ENCODE measurements at places on chromosomes 2 and 18.

- no peak for DNase-seq
Measured at GRCh38 chr2:169395821-169396374, 33.6 kb upstream of the LRP2 start.

DNA sequence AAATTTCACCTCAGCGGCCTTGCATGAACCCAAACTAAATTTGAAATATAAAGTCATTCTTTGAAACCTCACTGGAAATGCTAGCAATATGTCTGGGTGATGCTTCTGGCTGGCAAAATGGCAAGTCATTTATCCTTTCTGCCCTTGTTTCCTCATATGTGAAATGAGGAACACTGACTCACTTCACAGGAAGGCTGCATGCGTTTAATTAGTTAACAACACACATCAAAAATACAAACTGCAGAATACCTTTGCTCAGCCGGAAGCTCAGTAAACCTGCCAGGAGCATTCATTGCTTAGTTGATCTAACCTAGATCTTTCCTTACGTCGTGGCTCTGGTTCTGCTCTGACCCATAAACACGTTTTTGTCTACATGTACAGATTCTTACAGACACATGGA, 214.2 kb upstream of the ACVR2A start:
- no peak for DNase-seq

GRCh38 chr2:109254174-109254904, 125.3 kb downstream of the SH3RF3 start:
- DNase-seq, result no peak

DNA sequence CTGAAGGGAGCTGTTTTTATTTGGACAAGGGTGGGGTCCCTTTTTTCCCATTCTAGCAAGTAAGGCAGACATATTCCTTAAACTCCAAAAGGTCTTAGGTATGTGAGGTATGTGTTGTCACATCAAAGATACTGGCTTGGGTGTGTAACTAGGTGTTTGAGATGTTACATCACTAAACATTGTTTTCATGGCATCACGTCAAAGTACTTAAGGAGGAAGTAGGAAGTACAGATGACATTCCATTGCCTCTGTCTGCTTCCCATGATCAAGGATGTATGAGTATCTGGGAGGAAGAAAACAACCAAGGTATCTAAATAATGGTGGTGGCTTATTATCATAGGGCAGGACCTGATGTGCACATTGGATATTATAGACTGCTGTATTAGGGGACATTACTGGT, 39.3 kb downstream of the CD302 start:
- DNase-seq, result no peak

GRCh38 chr2:158745866-158746382, 49.2 kb upstream of the DAPL1 start:
- DNase-seq, result no peak
